ENCODE measurements at places on chromosomes 2 and 18.
A peak's percentile ranks its signal among the peaks of the same experiment; 100 is the strongest.

GRCh38 chr2:119819846-119820245, 60.1 kb downstream of the PTPN4 start:
- DNase-seq = no peak

DNA sequence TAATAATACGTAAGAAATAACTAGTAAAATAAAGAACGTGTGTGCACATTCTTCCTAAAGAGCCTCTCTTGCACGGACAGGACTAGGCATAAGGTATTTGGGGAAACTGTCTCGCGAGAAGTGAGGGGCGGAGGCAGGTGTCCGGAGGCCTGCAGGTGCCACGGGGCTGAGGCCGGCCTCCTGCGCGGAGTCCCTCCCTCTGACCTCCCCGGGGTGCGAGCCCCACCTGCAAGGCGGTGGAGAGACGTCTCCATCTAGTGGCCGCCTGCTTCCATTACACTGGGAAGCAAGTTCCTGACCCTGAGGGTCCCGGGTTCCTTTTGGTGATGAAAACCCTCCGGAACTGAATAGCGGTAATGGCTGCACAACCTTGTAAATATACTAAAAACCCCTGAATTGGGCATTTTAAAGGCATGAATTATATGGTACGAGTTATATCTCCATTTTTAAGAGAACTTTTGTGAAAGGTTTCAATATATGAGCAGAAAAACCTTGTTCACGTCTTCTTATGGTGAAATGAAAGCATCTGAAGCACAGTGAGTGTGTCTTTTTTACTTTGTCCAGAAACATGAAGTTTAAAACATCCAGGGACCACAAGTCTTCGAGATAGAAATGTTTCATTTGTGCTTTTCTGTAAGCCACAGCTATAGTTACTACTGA, 35.5 kb upstream of the CTDP1 start:
- peak; percentile 40 for DNase-seq

GRCh38 chr2:225083276-225083675, 41.0 kb upstream of the DOCK10 start:
- DNase-seq = no peak

DNA sequence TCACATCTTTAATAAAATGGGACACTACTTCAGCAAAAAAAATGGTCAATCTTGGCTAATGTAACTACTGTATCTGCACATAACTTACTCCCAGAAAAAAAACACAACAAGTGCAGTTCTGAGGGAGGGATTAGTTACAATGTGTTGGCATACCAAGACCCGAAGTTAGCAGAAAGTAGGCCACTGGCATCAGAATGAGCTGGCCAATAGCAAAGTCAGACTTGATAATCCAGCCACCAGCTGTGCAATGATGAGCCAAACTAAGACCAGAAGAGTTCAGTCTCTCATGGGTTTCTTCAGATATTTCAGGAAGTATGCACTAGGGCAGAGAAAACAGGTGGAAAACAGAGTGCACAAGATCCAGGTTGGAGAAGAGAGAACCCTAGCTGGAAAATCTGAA, 65.3 kb downstream of the OLA1 start:
- DNase-seq = no peak

DNA sequence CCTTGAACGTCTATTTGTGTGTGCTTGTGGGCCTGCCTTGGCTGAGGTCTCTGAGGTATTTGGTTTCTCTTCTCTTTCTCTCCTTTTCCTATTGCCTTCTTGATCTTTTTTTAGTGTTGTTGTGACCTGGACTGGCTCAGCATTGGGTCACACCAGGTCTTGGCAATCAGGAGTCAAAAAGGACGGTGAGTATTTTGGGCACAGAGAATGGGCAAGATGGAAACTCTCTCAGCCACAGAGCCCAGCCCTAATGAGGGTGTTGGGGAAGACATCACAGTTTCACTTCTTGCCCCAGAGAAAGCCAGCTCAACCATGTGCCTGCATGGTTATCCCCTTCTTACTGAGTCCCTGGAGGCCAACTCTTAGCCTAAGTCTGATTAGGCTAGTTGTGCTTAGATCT, 13.7 kb upstream of the INO80C start:
- DNase-seq = no peak

DNA sequence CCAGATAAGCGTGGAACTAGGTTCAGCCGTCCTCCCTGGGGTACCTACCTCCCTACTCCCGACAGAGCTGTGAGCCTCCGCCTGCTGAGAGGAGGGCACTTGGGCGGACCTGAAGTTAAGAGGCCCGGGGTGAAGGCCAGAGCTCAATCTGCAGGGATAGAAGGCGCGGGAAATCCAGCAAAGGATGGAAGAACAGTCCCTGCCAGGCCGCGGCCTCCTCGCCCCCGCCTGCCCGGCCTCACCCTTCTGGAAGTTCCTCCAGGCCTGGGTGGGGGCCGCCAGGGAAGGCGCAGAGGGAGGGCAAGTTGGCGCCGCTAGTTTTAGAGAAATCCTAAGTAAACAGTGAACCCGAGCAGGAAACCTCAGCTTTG, 13.0 kb downstream of the EN1 start:
- no peak for DNase-seq

- no peak for DNase-seq
Observed at GRCh38 chr2:150693556-150693955, 206.1 kb upstream of the RND3 start.

DNA sequence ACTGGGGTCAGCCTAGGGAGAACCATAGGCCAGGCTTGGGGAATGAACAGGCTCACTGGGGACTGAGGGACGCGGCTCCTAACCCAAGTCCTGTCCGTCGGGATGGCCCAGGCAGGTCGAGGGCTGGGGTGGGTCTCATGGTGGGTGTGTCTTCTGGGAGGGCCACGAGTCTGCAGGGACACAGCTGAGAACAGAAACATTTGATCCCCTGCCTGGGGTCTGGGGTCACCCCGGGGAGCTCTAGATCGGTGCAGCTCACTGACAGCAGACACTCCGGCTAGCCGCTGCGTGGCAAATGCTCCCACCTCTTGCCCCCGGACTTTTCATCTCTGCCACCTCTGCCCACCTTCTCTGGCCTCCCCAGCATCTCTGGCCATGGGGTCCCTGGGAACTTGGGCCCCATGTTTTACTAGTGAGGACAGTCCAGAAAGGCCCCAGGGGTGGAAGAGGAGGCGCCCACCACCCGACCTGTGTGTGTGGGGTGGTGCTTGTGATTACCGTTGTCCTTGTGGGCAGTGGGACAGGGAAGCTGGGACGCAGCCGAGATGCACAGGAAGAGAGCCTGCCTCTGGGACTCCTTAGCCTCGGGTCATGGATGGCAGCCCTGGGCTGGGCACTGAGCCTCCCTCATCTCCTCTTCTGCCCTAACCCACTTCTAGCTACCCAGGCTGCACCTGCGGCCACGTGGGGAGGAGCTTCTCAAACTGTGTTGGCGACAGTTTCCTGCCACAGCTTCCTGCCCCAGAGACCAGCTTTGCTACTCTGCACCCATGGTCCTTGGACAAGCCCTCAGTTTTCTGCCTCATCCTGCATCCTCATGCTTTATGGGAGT, 4.9 kb downstream of the ZAP70 start:
- no peak for DNase-seq

GRCh38 chr2:6909431-6910385, 7.5 kb upstream of the RNF144A start:
- no peak for DNase-seq

DNA sequence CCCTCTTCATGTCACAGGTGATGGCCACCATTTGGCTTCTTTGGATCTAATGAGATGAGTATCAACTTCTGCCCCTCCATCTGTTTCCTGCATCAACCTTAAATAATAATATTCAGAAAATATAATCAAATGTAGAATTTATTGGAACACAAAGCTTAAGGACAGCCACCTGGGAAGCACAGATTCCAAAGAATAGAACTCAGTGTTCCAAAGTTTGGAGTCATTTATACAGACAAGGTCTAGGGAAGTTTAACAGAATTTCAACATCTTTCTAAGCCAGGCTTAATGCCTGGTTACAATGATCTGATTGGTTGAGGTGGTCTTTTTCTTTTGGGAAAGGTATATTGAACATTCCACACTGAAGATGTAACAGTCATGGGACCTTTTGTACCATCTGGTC, 218.0 kb upstream of the PIEZO2 start:
- no peak for DNase-seq

Measured in NCI-H1048 (cell line).